Vagina (tissue), 2 donors: ENCODE measurements at places on chromosomes 4 and X.

GRCh38 chr4:38411092-38411491 lies 252.9 kb upstream of the KLF3 start:
- no peak for DNase-seq
- H3K4me3 ChIP-seq, result no peak overlapping the region
- H3K27ac ChIP-seq, result no peak overlapping the region
- H3K27me3 ChIP-seq, result no peaks in the 10 kb centered on the region

DNA sequence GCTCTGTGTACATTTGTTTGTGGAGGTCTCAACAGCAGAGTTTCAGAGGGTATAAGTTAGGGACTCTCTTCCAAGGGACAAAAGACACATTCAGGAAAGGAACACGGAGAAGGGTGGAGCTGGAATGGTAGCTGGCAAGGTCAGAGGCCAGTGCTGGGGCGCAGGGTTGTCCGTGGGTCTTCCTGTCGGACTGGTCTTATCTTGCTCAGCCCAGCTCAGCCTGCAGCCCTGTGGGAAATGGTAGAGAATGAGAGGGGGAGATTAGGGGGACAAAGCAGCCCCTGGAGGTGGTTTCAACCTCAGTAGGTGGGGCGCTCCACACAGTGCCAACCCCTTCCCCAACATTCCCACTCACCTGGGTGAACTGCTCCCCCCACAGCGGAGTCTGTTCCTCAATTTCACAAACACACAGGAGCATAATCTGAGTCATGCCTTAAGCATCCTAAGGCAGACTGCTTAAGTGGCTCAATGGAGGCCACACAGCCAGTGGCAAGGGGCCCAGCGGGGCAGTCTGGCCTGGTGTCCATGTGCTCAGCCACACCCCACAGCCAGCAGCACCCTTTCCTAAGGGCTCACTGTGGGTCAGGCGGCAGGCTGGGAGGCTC lies 6.9 kb upstream of the HDAC6 start:
- no peak overlapping the region for H3K4me3 ChIP-seq
- no peak overlapping the region for H3K27ac ChIP-seq
- H3K27me3 ChIP-seq, result no peaks in the 10 kb centered on the region
- no peak for DNase-seq
- H3K36me3 ChIP-seq, result no peaks in the 10 kb centered on the region
- H3K4me1 ChIP-seq, result no peaks in the 10 kb centered on the region

- no peaks in the 10 kb centered on the region for H3K36me3 ChIP-seq
- no peaks in the 10 kb centered on the region for H3K4me1 ChIP-seq
- no peak overlapping the region for H3K27ac ChIP-seq
- DNase-seq, result no peak
These were observed 1601.7 kb upstream of the TENM3 start for GRCh38 chr4:180641495-180641894.

- H3K4me1 ChIP-seq, result peaks cover 8% of the 10 kb centered on the region
- H3K36me3 ChIP-seq, result no peaks in the 10 kb centered on the region
- peak overlapping the region; percentile 78 for H3K27ac ChIP-seq
- no peak for DNase-seq
- H3K4me3 ChIP-seq, result peak overlapping the region; percentile 58
These were observed 553 bp downstream of the SEPTIN6 start for GRCh38 chrX:119692191-119693039.

DNA sequence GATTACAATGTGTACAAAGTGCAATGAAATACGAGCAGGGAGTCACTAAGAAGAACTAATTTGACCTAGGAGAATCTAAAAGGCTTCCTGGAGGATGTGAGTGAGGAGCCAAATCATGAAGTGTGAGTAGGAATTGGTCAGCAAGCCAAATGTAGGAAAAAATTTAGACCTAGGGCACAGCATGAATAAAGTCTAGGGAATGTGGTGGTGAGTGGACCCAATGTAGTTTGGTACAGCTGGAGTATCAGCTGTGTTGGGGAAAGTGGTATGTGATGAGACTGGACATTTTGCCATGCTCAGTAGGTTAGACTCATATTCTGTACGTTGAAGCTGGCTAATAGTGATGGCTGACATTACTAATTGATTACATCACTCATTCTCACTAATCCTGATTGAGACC lies 191.0 kb downstream of the AFF2 start:
- DNase-seq, result no peak
- H3K27ac ChIP-seq, result no peak overlapping the region
- no peaks in the 10 kb centered on the region for H3K4me1 ChIP-seq
